Type B pancreatic cell (in vitro differentiated cells): ENCODE measurements at places on chromosomes 4 and X. TPM values are rescaled to one million over a fixed set of nuclear protein-coding genes. Genes with fewer than 3 reads are reported as not detected.

The RNF150 gene
- 7.3 and 34.0 TPM in 2 replicates for total RNA-seq

The UGT2B10 gene
- total RNA-seq, result 0.17 and 0.45 TPM in 2 replicates

The MAPK10 gene
- 7.9 and 19.1 TPM in 2 replicates for total RNA-seq

The CRMP1 gene
- total RNA-seq, result 13.2 and 40.4 TPM in 2 replicates

The P2RY8 gene
- not detected in 2 replicates for total RNA-seq

The ASB9 gene
- total RNA-seq, result 1.4 and 2.0 TPM in 2 replicates

The TEX11 gene
- 0.12 TPM in 1 of 2 replicates, not detected in the other for total RNA-seq

The FAT4 gene
- total RNA-seq, result 3.3 and 21.3 TPM in 2 replicates

The SOD3 gene
- total RNA-seq, result 3.8 and 5.4 TPM in 2 replicates

The MYOZ2 gene
- 0.12 TPM in 1 of 2 replicates, not detected in the other for total RNA-seq

The NPY2R gene
- total RNA-seq, result 0.43 TPM in 1 of 2 replicates, not detected in the other

The AKAP14 gene
- 0.92 TPM in 1 of 2 replicates, not detected in the other for total RNA-seq

The FMR1NB gene
- not detected in 2 replicates for total RNA-seq

The SGMS2 gene
- 25.8 and 79.0 TPM in 2 replicates for total RNA-seq

The PNMA3 gene
- total RNA-seq, result 4.3 and 9.2 TPM in 2 replicates

The ANK2 gene
- total RNA-seq, result 18.6 and 27.7 TPM in 2 replicates

The CSAG2 gene
- 0.40 TPM in 1 of 2 replicates, not detected in the other for total RNA-seq

The MAGEC1 gene
- total RNA-seq, result not detected in 2 replicates

The AR gene
- 0.57 and 1.5 TPM in 2 replicates for total RNA-seq

The RHOXF2 gene
- not detected in 2 replicates for total RNA-seq

The NXF2 gene
- not detected in 2 replicates for total RNA-seq

The SPRY1 gene
- 52.3 and 61.3 TPM in 2 replicates for total RNA-seq

The PNPLA4 gene
- total RNA-seq, result 19.3 and 23.6 TPM in 2 replicates

The TMSB4X gene
- total RNA-seq, result 1,981 and 2,322 TPM in 2 replicates

The VCX3B gene
- not detected in 2 replicates for total RNA-seq

The HTATSF1 gene
- 42.2 and 50.8 TPM in 2 replicates for total RNA-seq

The PCYT1B gene
- total RNA-seq, result 5.7 and 21.3 TPM in 2 replicates

The SLC25A4 gene
- total RNA-seq, result 31.0 and 40.8 TPM in 2 replicates

The SLC34A2 gene
- total RNA-seq, result 25.7 and 112 TPM in 2 replicates

The POU3F4 gene
- 0.45 and 1.3 TPM in 2 replicates for total RNA-seq

The TSPAN7 gene
- 21.8 and 33.6 TPM in 2 replicates for total RNA-seq
